ENCODE measurements at places on chromosomes 4 and X. TPM values are rescaled to one million over a fixed set of nuclear protein-coding genes. Genes with fewer than 3 reads are reported as not detected.
A peak's percentile ranks its signal among the peaks of the same experiment; 100 is the strongest.

Gene STOX2
- 3.6 TPM for total RNA-seq

- DNase-seq = peak; percentile 41
These were observed 40.6 kb upstream of the ADGRA3 start for GRCh38 chr4:22556495-22556894.

DNA sequence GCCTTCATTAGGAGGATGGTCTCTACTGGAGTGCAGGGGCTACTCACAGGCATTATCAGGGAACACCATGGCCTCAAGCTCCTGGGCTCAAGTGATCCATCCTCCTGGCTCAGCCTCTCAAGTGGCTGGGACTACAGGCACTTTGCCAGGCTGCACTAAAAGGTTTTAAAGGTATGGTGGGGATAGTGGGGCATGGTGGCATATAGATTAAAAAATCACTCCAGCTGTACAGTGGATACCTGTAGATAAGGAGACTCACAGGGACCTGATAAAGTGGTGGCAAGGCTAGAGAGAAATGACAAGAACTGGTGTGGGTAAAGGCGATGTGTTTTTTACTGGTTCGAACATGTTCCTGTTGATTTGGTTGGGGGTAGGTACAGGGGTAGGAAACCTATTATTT lies 5.9 kb downstream of the ZAR1 start:
- DNase-seq = no peak

- peak; percentile 64 for DNase-seq
These were observed 13.3 kb upstream of the IL3RA start for GRCh38 chrX:1323315-1323714.

All from PC-3 (cell line).